ENCODE measurements at places on chromosomes 1 and 21. TPM values are rescaled to one million over a fixed set of nuclear protein-coding genes. Genes with fewer than 3 reads are reported as not detected.
A peak's percentile ranks its signal among the peaks of the same experiment; 100 is the strongest.

TMEM51 gene
- 3.4 TPM for total RNA-seq

CLDN8 gene
- total RNA-seq, result 0.05 TPM

DSCAM gene
- total RNA-seq, result 0.05 TPM

CCDC190 gene
- under 0.01 TPM for total RNA-seq

CSF1 gene
- 5.6 TPM for total RNA-seq

ATP1A4 gene
- 0.28 TPM for total RNA-seq

DNA sequence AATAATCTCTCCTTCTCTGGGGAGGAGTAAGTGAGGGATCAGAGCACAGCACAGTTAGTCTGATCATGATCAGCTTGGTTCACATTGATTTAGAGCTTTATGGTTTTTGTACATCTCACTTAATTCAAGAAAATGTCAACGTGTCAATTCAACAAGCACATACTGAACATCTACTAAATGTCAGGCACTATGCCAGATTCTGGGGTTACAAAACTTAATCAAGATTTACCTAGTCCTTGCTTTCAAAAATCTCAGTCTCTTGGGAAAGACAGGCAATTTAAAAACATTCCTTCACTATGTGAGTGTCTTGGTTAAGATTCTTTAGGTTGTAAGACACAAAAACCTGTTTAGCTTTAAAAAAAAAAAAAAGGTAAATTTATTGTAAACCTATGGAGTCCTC lies 181.4 kb downstream of the AK5 start:
- DNase-seq, result no peak

DNA sequence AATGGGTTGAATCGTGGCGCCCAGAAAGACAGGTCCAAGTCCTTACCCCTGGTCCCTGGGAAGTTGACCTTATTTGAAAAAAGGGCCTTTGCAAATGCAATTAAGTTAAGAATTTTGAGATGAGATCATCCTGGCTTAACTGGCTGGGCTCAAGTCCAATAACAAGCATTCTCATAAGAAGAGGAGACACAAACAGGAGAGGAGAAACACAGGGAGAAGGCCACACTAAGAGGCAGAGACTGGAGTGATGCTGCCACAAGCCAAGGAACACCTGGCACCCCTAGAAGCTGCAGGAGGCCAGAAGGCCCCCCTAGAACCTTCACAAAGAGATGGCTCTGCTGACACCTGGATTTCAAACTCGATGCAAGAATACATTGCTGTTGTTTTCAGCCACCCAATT lies 44.6 kb downstream of the PDPN start:
- no peak for DNase-seq

DNA sequence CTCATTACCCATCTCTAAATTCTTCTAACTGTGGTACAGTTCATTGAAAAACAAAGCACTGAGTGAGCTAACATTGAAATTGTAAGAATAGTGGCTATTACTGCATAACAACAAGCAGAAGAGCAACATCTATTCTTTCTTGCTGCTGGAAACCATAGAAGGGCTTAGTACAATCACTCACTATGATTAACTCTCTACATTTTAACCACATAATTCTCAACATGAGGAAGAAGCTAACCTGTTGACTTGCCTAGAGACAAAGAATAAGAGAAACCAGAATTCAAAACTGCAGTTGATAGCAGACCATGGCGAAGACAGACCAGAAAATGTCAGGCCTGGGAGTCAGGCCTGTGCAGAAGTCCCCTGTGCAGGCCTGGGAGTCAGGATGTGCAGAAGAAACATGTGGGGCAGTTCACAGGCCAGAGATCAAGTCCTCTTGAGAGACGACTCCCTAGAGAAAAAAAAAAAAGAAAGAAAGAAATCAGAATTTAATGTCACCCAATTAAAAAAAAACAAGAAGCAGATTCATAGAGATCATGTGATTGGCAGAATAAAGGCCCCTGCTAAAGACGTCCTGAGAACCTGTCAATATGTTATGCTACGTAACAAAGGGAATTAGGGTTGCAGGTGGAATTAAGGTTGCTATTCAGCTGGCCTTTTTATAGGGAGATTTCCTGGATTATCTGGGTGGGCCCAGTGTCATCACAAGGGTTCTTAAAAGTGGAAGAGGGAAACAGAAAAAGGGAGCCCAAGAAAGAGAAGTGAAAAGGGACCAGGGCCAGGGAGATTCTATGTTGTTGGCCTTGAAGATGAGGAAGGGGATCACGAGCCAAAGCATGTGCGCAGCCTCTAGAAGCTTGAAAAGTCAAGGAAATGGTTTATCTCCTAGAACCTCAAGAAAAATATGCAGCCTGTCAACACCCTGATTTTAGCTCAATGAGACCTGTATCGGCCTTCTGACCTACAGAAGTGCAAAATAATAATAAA lies 94.9 kb downstream of the MRPL39 start:
- DNase-seq, result no peak

- DNase-seq, result no peak
Observed at GRCh38 chr1:157085421-157085820, 14.2 kb downstream of the ETV3L start.

DNA sequence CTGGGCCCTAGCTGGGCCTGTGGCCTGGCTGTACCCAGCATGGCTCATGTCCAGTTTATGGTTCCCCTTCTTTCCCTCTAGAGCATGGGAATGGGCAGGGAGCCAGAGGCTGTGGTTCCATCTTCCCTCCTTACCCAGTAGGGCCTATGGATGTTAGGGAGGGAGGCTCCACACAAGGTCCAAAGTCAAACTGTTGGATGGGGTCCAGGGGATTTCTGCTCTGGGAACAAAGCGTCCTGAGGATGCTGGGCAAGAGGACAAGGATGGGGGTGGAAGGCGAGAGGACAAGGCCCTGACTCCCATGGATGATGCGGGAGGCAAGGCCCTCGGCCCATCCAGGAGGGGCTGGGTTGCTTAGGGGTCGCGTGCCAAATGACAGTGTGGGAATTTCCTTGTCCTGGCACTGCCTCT lies 17.3 kb downstream of the CSF1 start:
- no peak for DNase-seq

- DNase-seq, result no peak
Observed at GRCh38 chr1:22689505-22689904, 21.1 kb upstream of the EPHB2 start.

DNA sequence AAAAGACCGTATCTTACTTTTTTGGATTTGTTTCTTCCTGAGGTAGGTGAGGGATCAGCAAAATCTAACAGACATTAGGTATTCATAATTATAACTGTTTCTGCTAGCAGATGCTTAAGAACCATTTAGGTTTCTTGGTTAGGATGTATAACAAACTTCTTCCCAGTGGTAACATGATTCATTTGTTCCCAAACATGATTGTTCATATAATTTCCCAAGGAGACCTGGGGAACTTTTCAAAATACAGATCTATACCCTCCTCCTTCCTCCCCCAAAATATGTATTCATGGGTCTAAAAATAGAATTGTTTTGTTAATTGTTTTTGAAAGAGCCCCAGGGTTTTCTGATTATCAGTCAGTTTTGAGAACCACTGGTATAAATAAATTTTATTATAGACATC lies 228.2 kb downstream of the COP1 start:
- no peak for DNase-seq

- DNase-seq, result no peak
Observed at GRCh38 chr1:209689477-209689876, 14.3 kb downstream of the G0S2 start.

DNA sequence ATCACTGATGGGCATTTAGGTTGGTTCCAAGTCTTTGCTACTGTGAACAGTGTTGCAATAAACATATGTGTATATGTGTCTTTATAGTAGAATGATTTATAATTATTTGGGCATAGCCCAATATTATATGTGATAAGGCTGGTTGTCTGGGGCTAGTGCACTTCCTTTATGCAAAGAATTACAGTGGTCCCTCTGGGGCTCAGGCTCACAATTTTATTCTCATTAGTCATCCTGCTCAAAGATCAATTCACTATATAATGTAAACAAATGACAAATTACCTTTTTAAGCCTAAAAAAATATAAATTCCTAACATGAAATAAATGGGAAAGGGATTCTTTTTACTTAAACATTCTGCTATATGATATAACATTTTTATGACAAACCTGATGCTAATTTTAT lies 5.0 kb downstream of the PLPPR4 start:
- no peak for DNase-seq

DNA sequence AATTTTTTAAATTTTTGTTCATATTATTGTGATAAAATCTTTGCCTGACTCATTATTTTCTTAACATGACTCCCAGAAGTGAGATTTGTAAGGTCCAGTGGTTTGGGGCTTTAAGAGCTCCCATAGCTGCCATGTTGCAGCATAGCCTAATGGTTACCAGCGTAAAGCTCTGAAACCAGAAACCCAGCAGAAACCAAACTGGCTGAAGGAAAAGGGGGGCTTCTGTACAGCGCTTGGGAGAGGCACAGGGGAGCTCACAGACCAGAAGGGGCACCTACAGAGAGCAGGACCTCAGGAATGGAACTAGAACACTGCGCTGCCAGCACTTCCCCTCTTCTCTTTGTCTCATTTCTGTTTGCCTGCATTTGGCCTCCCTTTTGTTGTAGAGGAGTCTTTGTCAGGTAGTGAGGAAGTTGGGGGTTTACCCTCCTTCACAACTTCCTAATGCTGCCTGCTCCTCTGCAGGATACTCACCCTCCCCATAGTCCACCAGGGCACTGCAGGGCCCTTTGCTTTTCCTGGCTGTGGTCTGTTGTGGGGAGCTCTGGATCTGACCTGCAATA lies 2.6 kb upstream of the PYCR2 start:
- DNase-seq, result peak; percentile 29

GRCh38 chr1:184215274-184215925 lies 163.9 kb downstream of the TSEN15 start:
- DNase-seq, result no peak

Measured in thymus (tissue), 14 donors.